Right cardiac atrium (tissue), 5 donors: ENCODE measurements at places on chromosomes 7 and 10.

- no peak for DNase-seq
These were observed 62.7 kb upstream of the CARD11 start for GRCh38 chr7:3106361-3106826.

DNA sequence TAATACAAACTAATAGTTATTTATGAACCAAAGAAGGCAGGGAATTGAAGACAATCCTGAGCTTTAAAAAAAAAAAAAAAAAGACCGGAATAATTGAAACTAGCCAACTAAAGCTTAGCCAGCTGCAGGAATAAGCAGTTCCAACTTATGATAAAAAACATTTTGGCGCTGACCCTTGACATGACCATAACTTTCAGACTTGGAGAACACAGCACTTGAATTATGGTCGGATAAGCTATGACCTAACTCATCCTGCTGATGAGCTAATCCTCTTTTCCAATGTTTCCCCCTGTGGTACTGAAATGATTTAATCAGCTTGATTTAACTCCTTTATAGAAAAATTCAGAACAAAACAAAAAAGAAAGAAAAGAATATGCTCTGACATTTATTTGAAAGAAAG lies 181.8 kb downstream of the DGKB start:
- DNase-seq, result no peak

DNA sequence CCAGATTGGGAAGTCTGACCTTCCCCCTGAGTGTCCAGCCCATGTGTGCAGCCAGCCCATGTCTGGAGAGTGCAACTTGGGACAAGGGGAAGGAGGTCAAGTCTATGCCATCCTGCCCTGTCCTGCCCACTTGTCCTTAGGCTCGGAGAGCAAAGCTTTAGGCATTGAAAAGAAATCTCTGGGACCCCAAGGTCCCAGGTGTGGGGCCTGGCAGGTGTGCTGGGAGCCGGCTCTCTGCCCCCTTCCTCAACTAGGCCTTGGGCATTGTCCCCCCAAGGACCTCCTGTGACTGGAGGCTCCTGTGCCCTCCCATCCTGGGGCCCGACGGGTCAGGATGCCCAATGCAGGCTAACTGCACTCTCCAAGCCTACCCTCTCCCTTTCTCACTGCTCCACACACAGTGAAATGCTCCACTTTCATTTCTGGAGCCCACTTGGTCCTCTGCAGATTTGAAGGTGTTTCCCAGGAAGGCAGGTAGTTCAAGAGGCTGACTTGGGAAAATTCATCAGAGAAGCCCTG lies 124.7 kb downstream of the PTPN20 start:
- no peak for DNase-seq

GRCh38 chr10:1535301-1535965 lies 201.9 kb downstream of the ADARB2 start:
- no peak for DNase-seq
